Naive B cell (primary cell): ENCODE measurements at places on chromosomes 7 and 10.
A peak's percentile ranks its signal among the peaks of the same experiment; 100 is the strongest.

GRCh38 chr10:47190301-47190700, 109.7 kb upstream of the GDF10 start:
- no peak for DNase-seq

DNA sequence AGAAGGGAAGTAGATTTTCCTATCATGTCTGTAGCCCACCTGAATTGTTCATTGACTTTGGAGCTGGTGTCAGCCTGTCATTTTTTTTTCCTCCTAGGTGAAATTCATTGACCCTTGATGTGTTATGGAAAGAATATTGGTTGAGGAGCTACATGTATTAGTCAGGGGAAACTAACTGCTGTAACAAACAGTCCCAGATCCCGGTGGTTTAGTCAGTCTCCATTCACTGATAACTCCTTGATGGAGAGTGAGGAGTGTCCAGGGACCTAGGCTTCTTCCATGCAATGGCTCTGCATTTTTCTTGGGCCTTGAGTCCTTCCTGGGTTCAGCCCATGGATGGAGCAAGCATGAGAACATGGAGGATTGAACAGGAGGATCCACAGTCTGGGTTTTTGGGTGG, 643.2 kb downstream of the LRMDA start:
- no peak for DNase-seq

DNA sequence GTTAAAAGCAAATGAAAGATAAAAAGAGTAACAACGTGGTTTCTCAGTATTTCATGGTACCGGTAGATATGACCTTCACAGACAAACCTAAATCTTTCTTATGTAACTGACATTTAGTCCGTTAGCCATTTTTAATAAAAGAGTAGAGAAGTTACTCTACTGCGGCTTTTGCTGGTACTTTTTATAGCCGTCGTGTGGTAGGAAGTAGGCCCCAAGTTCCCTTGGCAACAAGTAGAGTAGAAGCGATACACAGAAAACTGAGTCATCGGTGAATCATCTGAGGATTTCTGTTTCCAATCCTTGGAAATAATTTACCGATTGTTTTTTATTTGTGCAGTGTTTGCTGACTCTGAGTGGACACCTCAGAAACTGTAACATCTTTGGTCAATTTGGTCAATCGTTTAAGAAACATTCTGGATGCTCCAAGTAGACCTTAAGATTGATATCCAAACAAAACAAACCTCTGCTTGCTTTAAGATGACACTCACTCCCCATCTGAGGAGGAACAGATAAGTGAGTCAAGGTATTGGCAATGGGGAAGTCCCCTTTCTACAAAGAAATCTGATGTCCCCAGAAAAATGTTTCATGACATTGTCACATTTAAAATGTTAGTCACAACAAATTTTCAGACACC, 63.9 kb upstream of the AHR start:
- peak; percentile 43 for DNase-seq

GRCh38 chr10:49106451-49106850, 8.9 kb downstream of the VSTM4 start:
- no peak for DNase-seq

GRCh38 chr7:101517304-101517703, 111.8 kb downstream of the MYL10 start:
- no peak for DNase-seq

GRCh38 chr10:17122052-17122451, 7.6 kb downstream of the CUBN start:
- no peak for DNase-seq

GRCh38 chr10:49512121-49512809, 26.7 kb downstream of the ERCC6 start:
- DNase-seq = peak; percentile 11

- no peak for DNase-seq
Observed at GRCh38 chr10:36489181-36489580, 636.2 kb upstream of the ANKRD30A start.

DNA sequence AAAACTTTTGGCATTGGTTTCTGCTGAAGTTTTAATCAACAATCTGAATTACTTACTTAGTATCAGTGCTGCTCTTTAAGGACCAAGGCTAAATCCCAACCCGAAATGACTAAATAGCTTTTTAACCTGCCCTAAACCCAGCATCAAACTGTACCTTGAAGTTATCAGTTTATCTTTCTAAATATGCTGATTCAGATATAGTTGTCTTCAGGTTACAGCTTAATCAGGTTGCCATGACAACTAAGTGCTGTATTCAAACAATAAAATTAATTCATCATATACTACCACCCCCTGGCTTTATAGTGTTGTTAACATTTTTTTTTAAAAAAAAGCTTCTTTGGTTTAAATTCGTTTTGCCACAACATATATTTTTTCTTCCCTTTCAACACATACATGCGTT, 239.6 kb downstream of the TWIST1 start:
- DNase-seq = no peak

DNA sequence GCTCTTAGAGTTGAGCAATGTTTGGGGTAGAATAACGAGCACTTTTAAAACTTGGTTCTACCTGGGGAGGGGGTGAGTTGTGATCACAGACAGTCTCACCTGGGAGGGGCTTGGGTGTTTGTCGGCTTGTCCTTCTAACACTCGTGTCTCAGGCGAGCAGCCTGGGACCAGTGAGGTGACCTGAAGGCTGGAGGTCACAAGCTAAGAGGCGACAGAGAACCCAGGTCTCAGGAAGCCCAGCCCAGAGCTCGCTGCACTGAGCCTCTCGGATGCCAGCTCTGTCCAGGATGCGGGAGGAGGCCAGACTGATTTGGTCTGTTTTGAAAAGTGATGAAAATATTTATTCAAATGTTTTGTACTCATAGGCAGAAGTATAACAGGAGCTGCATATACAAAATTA, 11.8 kb downstream of the HTRA1 start:
- no peak for DNase-seq

DNA sequence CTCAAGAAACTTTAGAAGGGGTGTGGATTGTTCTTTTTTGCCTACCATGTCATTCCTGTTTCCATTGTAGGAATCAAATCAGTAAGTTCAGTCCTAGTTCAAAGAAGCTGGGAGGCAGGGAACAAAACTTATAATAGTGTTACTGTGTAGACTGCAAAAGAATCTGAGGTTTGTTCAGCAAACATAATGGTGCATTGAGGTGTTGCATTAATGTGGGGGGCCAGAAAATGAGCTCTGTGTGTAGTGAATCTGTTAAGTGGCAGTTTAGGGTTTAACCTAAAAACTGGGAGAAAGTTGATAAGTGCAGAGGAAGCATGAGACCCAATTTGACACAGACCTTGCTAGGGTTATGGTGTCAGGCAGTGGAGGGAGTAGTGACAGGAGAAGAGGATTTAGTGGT, 197.7 kb downstream of the SUGCT start:
- no peak for DNase-seq

GRCh38 chr7:47356261-47356660, 225.7 kb downstream of the TNS3 start:
- DNase-seq = no peak

GRCh38 chr10:95462740-95463667, 98.2 kb downstream of the SORBS1 start:
- DNase-seq = no peak

GRCh38 chr7:77812290-77812685, 13.7 kb downstream of the PHTF2 start:
- no peak for DNase-seq

- DNase-seq = no peak
Observed at GRCh38 chr10:42519761-42520460, 118.5 kb downstream of the ZNF33B start.
